ENCODE measurements at places on chromosomes 1 and 21.

DNA sequence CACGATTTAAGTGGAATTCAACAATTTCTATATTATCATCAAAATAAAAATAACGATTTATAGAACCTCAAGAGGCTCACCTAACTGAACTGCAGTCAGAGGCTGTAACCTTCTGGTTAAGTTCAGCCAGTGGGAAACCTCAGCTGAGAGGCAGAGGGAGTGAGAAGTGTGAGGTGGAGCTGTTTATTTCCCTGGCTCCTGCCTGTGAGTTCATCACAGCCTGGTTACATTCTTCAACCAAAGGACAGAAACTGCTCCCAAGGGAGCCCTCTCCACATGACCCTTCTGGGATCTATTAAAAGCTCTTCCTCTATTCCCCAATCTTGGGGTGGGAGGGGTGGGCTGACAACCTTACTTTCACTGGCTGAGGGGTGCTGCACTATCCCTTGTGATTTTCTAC is 22.2 kb downstream of the DYNLT5 start:
- no peak for DNase-seq

GRCh38 chr1:53541761-53542550 is 82.8 kb downstream of the DMRTB1 start:
- no peak for DNase-seq

DNA sequence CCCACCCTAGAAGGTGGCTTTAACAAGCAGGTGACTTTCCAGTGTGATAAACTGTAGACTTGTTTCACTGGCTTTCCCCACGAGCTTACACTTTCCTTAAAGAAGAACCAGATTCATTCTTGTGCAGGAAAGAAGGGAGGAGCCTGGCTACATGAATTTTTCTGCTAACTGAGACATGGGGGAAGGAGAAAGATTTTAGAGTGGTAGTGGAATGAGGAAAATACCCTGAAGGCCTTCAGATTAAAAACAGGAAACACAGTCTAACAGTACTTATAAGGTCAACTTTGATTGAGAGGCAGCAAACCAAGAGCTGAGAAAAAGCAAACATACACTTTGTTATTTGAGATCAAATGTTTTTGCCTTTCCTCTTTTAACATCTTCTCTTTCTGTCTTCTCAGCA is 640.9 kb upstream of the PLXNA2 start:
- no peak for DNase-seq

- no peak for DNase-seq
Observed at GRCh38 chr21:32340863-32341848, 42.5 kb downstream of the MRAP start.

- DNase-seq: no peak
Observed at GRCh38 chr1:30764396-30764795, 6.8 kb upstream of the LAPTM5 start.

GRCh38 chr1:245260110-245260882 is 105.5 kb downstream of the KIF26B start:
- no peak for DNase-seq

DNA sequence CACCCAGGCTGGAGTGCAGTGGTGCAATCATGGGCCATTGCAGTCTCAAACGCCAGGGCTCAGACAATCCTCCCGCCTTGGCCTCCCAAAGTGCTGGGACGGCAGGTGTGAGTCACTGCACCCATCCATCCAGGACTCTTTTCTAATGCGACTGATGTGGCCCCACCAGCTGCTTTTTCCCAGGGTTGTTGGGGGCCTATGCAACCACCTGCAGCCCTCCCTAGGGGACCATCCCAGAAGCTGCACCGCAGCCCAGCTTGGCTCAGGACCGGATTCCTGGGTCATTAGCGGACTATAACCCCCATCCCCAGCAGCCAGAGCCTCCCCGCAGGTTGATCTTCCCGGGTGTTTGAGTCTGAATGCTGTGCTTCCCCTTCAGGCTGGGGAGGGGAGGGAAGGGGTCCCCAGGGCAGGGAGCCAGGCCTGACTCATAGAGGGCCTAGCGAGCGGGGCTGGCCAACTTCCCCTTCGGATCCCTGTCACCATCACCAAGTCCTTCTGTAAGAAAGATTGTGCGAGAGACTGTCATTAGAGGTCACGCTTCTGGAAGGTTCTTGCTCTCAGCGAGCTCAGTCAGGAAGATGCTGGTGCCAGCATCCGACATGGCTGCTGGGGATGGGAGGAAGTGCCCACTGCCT is 108.7 kb upstream of the ACTRT2 start:
- no peak for DNase-seq

DNA sequence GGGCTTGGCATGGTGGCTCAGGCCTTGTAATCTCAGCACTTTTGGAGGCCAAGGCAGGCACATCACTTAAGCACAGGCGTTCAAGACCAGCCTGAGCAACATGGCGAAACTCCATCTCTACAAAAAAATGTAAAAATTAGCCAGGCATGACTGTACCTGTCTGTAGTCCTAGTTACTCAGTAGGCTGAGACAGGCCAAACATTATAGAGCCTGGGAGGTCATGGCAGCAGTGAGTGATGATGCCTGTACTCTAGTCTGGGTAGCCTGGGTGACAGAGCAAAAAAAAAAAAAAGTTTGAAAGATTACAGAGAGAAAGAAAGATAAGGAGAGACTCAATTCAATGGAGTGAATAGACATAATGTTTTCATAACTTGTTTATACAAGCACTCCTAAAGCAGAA is 556.5 kb upstream of the BRINP3 start:
- DNase-seq: no peak

Measured in effector CD8-positive, alpha-beta T cell (primary cell).